NCI-H1930 (cell line): ENCODE measurements at places on chromosomes 4 and X.

- no peak for DNase-seq
These were observed 224.1 kb upstream of the FGF16 start for GRCh38 chrX:77223046-77223445.

DNA sequence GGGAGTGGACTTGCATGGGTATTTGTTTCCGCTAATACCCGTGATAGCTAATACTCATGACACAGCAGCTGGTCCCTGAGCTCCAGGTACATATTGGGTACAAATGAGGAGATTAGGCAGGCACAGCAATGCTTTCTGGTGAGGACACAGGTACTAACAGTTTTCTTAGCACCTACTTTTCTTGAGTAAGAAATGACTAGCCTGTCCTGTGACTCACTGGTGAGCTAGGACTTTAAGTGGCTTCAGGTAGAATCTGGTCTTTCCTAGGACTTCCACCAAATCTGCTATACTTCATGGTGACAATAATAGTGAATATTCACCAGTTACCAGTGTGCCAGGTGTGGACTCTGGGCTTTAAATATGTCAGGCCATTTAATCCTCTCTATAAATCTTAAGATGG is 407.4 kb upstream of the NR3C2 start:
- DNase-seq: no peak

GRCh38 chr4:7006411-7006810 is 36.8 kb upstream of the TADA2B start:
- no peak for DNase-seq

DNA sequence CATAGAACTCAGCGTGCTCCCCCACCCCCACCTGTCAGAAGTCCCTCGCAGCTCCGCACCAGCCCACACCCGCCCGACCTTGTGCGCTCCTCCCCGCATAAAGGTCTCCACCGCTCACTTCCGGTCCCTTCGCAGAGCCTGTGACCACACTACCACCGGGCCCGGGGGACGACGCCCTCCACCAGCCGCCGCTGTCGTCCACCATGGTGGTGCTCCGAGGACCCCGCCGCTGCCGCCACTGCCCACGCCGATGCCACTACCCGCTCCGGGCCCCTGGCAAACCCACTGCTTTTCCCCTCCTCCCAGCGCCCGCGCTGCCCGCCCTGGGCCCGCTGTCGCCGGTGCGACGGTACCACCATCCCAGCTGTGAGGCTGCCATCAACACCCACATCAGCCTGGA is 79.8 kb upstream of the LANCL3 start:
- no peak for DNase-seq

GRCh38 chr4:44351069-44351468 is 97.5 kb downstream of the KCTD8 start:
- no peak for DNase-seq

GRCh38 chr4:531721-532565 is 32.9 kb downstream of the PIGG start:
- no peak for DNase-seq

- DNase-seq: no peak
These were observed 40.5 kb downstream of the PAGE2 start for GRCh38 chrX:55129361-55129760.

DNA sequence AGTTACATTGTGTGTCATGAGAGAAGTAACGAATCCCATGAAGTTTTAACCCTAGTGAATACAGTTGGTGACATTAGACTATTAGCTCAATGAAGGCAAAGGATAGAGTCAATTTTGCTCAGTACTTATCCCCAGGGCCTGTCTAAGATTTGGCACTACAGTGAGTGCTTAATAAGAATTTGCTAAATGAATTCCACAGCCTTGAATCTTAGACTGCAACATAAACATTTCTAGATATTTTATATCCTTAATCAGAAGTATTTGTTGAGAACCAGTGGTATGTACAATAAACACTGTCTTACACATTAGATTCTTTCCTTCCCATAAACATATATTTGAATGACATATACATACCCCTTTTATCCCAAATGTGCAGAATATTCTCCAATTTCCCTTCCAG is 223.0 kb downstream of the NSUN7 start:
- no peak for DNase-seq

GRCh38 chrX:97070346-97070745 is 186.6 kb downstream of the RPA4 start:
- DNase-seq: no peak

DNA sequence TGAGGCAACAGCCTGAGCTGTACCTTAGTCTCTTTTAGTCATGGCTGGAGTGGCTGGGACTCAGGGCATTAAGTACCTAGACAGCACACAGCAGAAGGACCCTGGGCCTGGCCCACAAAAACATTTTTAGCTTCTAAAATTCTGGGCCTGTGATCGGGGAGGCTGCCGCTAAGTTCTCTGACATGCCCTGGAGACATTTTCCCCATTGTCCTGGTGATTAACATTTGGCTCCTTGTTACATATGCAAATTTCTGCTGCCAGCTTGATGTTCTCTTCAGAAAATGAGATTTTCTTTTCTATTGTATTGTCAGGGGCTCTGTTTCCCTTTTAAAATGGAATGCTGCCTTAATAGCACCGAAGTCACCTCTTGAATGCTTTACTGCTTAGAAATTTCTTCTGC is 952.4 kb downstream of the TRAM1L1 start:
- no peak for DNase-seq

DNA sequence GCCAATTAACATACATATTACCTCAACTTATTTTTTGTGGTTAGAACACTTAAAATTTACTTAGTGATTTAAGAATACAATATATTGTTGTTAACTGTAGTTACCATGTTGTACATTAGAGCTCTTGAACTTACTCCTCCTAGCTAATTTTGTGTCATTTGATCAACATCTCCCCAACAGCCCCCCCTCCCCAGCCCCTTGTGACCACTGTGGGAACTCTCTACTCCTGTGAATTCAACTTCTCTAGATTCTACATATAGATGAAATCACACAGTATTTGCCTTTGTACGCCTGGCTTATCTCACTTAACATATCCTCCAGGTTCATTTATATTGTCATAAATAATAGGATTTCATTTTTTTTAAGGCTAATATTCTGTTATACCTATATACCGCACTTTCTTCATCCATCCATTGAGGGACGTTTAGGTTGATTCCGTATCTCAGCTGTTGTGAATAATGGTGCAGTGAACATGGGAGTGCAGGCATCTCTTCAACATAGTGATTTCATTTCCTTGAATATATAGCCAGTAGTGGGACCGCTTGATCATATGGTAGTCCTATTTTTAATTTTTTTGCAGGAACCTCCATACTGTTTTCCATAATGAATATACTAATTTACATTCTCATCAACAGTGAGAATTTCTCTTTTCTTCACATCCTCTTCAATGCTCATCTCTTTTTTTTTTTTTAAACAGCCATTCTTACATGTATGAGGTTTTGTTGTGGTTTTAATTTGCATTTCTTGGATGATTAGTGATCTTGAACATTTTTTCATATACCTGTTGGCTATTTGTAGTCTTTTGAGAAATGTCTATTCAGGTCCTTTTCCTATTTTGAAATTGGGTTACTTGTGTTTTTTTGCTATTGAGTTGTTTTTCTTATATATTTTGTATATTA is 66.8 kb downstream of the RAPGEF2 start:
- DNase-seq: no peak

DNA sequence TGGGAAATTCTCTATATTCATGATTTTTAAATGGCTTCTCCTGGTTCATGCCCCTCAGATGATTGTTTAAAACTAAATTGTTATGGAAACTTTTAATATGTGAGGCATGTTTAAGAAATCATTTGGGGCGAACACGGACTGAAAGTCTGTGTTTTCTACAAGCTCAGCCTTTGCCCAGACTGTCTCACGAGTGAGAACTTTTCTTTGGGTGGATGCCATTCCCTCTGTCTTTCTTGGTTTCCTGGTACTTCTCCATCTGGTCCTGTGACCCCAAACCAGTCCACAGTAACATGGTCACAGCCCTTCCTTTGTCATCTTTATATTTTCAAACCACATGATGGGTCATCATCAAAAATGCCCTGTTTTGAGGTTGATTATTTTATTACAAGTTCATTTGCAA is 186.6 kb upstream of the GNPDA2 start:
- DNase-seq: no peak

DNA sequence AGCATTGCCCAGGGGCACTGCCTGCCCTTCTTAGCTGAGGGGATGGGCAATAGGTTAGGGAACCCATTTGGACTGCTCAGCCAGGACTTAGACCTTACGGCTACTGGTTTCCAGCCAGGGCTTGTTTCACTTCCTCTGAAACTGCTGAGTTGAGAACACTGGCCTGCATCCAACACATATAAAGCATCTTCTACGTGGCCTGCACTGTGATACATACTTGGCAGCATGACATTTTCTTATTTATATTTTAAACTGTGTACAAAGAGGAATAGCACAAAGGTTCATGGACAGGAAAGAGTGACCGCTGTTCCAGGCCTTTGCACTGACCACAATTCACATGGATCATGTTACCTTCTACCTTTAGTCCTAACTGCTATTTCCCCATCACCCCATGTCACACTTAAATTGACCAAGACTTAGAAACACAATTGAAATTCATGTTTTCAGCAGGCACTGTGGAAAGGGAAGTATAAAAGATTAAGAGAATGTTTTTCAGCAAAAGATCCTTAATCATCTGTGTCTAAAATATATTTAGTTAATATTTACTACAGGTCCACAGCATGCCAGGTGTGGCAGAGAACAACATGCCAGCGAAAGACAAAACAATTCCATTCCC is 43.7 kb downstream of the NLGN4X start:
- DNase-seq: no peak

DNA sequence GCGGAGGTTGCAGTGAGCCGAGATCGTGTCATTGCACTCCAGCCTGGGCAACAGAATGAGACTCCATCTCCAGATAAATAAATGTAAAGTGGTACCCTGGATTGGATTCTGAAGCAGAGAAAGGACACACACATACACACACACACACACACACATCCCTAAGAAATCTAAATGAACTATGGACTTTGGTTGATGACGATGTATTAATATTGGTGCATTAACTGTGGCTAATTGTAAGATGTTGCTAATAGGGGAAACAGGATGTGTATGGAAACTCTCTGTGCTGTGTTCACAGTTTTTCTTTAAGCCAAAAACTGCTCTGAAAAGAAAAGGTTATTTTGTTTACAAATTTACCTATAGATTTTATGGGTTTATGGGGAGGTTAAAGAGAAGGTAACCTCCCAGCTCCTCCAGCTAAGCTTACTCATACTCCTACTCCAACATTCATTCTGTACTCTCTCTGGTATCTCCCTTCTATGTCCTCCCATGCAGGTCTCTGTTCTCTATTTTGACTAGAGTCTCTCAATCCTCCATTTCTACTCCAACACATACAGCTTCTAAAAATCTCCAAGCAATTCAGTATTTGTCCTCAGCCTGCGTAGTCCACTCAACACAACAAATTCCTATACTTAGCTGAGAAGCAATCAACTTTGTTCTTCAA is 46.5 kb upstream of the RELL1 start:
- DNase-seq: no peak

DNA sequence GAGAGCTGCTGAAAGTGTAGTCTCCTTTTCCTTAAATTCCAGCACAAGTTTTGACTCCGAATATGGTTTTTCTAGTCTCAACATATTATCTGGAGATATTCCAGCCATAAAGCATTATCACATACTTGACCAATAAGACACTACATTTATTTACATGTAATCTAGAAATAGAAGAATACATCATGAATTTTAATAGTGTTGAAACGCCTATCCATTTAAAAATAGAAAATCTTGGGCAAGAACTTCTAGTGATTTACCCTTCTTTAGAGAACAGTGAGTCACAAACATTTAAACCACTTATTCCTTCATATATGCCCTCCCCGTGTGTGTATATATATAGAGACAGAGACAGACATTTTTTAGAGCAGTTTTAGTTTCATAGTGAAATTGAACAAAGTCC is 161.5 kb downstream of the SOWAHB start:
- DNase-seq: no peak

GRCh38 chr4:122163301-122163700 is 11.2 kb downstream of the BLTP1 start:
- DNase-seq: no peak

DNA sequence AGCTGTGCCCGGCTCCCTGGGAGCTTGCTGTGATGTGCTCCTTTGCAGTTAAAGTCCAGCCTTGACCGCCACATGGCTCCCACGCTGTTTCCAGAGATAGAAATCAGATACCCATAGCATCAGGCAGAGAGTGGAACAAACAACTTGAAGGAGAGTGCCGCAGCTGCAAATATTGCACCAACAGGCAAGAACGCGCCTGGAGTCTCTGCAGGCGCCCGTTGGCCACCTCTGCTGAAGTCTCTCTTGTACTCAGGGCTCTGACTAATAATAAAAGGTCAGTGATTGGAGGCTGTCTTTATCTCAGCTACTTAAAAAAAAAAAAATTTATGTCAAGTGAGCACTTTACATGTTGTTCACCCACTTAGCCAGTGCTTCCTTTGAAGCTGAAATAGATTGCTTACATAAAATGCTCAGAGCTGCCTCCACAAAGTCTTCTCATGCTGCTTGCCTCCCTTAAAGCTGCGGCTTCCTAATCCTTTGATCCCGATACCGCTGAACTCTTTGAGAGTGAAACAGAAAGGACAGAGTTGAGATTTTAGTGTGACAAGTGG is 30.9 kb upstream of the TENM3 start:
- DNase-seq: no peak

DNA sequence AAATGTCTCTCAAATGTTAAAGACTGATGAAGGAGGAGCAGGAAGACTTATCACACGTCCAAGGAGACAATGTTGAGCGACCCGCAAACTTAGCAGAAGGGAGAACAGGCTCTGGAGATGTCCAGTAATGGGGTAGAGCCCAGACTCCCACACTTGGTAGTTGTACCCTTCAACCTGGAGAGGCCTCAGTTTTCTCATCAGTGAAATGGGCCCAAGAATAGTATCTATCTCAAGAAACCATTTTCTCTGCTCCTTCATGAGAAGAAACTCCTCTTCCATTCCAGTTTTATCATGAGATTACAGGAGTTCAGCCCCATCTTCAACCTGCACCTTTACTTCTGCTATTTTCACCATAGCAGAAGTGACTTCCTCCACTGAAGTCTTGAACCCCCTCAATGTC is 169.9 kb downstream of the DHRSX start:
- no peak for DNase-seq

DNA sequence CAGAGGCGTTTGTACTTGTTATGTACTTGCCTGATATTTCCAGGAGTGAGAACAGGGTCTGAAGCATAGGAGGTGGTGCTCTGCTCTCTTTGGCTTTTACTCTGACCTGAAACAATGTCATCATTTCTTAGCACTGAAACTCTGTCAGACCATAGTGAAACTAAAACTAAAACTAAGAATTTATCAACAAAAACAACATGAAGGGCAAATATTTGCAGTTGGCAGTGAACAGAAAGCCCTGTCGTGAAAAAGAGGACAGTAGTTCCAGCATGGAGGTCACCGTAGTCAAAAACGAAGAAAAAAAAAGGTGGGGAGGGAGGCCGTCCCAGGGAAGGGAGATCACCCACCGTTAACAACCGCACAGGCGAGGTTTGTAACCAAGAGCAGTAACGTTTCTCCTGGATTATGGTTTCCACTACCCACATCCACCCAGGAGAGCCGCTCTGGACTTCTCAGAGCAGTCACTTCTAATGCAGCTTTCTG is 97.5 kb downstream of the ANK2 start:
- no peak for DNase-seq

- no peak for DNase-seq
These were observed 48.0 kb downstream of the MAGEA9 start for GRCh38 chrX:149829751-149830191.
